Fibroblast of skin of abdomen (primary cell): ENCODE measurements at places on chromosomes 1 and 21.
A peak's percentile ranks its signal among the peaks of the same experiment; 100 is the strongest.

DNA sequence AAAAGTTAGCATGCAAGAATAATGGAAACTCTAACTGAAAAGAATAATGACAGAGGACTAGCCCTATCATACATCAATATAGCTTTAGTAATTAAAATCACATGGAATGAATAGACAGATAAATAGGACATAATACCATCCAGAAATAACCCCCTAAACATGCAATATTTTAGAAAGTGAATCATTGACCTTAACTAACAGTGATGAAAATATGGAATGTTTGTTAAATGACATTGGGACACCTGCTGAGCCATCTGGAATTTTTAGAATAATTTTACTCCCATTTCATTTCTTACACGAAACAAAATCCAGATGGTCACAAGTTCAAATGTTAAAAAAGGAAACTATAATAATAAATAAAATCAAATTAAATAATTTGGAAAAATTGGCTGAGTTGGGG is 53.1 kb upstream of the FMO3 start:
- DNase-seq, result peak; percentile 43

- peak; percentile 65 for DNase-seq
These were observed 117.3 kb upstream of the MARK1 start for GRCh38 chr1:220410611-220411010.

GRCh38 chr1:14654554-14654953 is 56.1 kb downstream of the KAZN start:
- no peak for DNase-seq

DNA sequence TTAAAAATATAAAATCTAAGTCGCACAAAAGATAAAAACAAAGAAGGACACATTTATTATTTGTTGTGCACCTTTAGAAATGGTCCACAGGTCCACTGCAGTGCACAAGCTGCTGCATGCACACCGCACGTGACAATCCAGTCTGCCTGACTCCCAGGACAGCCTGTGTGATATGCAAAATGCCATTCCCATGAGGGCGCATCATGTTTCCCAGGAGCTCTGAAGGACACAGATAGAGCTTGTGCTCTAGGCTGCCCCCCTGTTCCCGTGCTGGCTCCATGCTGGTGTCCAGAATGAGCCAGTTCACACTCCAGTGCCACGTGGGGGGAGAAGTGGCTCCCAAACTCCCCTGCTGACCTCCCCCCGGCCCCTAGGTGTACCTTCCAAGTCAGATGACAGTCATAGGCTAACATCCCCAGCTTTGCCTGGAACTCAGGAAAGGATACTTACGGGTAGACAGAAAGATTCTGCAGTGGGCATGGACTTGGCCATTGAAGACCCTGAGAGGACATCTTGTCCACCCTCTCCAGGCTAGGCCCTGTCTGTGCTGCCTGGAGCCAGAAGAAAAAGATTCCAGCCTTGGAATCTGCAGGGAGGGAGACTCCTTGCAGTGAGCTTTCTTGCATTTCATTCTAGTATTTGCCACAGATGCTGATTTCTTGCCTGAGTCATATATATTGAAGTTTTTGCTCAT is 26.3 kb downstream of the RAB7B start:
- DNase-seq, result peak; percentile 67

GRCh38 chr1:87106867-87107266 is 192.4 kb downstream of the HS2ST1 start:
- no peak for DNase-seq

DNA sequence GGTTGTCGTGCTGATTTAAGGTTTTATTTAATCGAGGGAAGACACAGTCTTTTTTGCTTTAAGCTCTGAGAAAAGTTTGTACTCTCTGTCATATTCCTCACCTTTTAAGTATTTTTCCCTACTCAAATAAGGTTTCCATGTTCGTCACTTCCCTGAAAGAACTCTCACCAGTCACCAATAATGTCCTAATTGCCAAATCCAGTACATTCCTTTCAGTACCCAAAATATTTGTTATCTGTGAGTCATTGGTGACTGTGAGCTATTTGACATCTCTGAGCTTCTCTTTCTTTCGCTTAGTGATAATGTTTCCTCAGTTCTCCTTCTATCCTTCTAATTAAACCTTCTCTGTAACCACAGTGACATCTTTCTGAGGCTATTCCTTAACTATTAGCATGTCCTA is 874.2 kb upstream of the ADGRL2 start:
- DNase-seq, result no peak

DNA sequence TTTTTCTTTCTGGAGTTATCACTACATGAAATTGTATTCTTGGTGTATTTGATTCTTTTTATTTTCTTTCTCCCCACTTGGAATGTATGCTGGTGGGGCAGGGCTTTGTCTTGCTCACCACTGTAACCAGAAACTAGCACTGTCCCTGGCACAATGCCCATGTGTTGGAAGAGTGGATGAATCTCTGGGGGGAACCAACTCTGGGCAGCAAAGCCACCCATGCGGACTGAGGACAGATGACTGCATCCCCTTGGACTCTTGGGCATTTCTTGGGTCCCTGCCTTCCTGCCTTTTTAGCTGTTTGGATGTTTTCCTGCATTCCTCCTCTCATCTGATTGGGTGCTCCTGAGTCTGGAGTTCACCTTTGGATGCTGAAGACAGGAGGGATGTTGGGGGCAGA is 6.1 kb downstream of the CYP4B1 start:
- DNase-seq, result no peak

- peak; percentile 5 for DNase-seq
These were observed at the start of gene NMNAT2 for GRCh38 chr1:183417772-183418491. NMNAT2 (minus strand) TSS chr1:183418380; CDS start chr1:183418267, 113 bp downstream.

DNA sequence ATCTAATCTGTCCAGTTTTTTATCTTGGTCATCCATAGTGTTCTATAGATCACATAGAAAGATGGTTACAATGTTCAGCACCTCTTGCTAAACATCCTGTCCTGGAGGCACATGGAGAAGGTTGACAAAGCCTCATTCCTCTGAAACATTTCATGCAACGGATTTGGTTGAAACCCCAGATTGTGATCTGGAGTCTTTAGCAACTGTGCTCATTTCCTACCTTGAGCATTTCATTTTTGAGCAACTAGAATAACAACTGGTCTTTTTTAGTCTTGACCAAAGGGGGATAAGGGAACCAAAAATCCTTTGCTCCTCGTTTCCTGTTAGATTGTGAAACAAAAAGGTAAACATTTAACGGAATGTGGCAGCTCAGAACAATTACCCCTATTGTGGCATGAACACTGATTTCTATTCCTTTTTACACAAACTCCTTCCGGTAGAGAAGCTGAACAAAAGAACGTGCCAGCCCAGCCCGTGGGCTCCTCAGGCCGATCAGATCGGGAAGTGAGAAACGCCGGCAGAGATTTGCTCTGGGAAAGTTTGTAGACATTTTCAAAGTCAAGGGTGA is 94.7 kb upstream of the ERRFI1 start:
- no peak for DNase-seq

DNA sequence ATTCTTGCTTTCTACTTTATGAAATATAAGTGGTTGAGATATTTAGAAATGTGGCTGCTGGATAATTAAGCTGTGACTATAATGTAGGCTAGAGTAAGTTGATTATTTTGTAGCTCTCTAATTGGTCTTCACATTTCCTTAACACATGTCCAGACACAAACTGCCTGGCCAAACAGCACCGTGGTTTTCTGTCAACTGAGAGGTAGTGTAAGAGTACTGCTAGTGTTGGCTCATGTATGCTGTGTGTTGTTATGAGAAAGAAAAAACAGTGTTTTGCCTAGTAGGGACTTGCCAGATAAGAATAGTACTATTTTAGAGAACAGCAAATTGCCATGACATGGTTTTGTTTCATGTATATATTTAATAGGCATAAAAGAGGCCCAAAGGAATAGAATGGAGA is 37.1 kb downstream of the TMED5 start:
- DNase-seq, result no peak

- DNase-seq, result no peak
These were observed 96.7 kb downstream of the MRPL37 start for GRCh38 chr1:54296666-54297065.

- peak; percentile 76 for DNase-seq
These were observed 50.0 kb downstream of the TBCE start for GRCh38 chr1:235417086-235417697.

DNA sequence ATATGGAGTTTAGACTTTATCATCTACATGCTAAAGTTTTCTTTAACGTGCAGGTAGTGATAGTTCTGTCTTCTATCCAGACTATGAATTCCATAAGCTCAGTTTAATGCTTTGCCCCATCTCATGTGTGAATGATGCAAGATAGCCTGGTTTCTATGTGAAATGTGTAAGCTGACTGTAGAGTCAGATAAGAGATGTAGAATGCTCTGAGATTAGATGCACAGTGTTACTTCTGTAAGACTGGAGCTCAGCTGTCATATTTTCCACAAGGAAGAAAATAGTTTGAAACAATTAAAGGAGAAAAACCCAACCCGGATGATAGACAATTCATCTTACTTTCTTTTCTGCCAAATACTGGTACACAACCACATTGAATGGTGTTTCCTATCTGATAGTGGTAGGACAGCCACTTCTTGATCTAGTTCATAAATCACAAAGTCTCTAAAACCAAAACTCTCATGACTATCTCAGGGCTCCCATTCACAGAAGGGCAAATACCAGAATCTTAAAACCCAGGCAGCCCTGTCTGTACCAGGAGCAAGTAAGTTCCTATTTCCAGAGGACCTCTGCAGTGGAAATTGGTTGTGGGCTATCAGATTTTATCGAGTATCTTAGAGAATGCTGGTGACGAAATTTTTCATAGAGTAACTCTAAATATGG is 50.6 kb downstream of the TBX15 start:
- DNase-seq, result no peak

DNA sequence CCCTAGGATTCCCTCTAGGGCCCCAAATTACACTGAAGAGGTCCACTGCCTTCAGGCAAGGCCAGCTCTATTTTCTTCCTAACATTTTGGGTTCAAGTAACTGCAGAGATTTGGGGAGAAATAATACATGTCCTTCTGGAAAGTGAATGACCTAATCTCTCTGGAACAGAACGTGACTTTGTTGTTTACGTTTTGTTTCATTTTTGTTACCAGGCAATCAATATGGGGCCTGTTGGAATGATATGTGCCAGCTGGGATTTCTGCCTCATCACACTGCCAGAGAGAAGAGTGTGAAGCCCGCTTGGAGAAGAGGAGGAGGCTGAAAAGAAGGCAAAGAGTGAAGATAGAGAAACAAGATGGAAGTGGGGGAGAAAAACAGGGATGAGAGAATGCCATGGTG is 116.7 kb downstream of the FASLG start:
- DNase-seq, result no peak

GRCh38 chr1:234909851-234910250 is 218.8 kb downstream of the TOMM20 start:
- DNase-seq, result no peak

DNA sequence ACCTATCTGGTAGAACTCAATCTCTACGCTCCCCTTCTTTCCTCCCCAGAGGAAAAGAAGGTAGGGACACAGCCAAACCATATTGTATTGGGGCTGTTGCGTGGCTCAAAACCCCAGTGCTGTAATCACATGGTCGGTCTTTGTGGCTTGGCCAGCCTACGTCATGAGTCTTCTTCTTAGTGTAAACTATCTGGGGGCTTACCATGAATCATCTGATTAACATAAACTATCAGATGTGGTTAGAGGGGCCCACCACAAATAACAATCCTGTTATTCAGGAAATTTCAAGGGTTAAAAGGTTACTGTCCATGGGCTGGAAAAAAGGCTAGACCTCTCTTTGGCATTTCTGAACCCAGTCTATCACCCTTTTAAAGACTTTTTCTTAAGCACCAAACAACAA is 49.5 kb upstream of the GPR52 start:
- DNase-seq, result peak; percentile 52

DNA sequence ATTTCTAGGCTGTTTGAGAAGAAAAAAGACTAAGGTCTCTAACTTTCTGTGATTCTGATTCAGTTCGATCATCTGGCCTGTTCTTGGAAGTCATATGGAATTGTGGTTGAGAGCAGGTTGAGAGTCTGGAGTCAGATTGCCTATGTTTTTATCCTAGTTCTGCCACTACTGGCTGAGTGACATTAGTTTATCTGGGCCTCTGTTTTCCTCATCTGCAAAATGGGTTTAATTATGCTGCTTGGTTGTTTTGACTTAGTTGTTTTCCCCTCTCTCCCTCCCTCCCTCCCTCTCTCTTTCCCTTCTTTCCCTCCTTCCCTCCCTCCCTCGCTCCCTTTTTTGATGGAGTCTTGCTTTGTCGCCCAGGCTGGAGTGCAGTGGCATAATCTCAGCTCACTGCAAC is 6.2 kb downstream of the MACF1 start:
- no peak for DNase-seq

- peak; percentile 5 for DNase-seq
These were observed 2.0 kb upstream of the TNFSF18 start for GRCh38 chr1:173052681-173053196.

DNA sequence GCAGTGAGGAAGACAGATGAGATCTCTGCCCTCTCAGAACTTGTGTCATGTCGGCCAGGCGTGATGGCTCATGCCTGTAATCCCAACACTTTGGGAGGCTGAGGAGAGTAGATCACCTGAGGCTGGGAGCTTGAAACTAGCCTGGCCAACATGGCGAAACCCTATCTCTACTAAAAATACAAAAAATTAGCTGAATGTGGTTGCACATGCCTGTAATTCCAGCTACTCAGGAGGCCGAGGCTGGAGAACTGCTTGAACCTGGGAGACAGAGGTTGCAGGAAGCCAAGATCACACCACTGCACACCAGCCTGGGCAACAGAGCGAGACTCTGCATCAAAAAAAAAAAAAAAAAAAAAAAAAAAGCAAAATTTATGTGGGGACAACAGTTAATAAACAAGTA is 40.9 kb upstream of the RALGPS2 start:
- no peak for DNase-seq

- DNase-seq, result peak; percentile 37
These were observed 31.6 kb upstream of the KIF1B start for GRCh38 chr1:10178597-10179405.

DNA sequence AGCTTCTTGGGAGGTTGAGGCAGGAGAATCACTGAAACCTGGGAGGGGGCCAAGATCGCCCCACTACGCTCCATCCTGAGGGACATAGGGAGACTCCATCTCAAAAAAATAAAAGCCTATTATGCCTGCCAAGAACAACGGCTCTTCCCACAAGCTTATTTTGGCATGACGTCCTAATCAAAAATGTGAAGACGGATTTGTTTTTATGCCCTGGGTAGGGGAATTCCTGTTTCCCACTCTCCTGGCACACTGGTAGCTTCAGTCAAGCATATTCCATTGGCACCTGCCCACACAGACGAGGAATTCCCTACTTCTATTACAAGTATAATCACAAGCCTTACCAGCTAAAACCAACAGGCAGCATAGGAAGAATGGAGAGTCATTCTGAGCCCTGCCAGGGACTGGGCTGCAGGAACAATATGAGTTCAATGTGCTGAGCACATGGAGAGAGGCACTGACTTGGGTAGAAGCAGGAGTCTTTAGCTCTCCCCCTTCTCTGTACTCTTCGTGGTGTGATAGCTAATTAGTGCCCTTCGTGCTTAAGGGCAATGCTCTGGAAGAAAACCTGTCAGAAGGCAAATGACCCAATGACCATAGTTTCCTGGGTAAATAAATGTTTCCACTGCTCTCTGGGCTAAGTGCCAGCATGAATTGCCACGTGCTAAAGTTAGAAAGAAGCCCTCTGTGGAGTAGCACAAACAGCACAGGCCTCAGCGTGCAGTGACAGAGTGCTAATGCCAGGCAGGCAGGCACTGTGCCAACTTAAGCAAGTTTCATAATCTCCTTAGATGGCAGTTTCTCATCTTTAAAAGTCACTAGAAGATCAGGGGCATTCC is 16.8 kb downstream of the TNFSF4 start:
- DNase-seq, result peak; percentile 52
